ENCODE measurements at places on chromosomes 6 and 20. TPM values are rescaled to one million over a fixed set of nuclear protein-coding genes. Genes with fewer than 3 reads are reported as not detected.
A peak's percentile ranks its signal among the peaks of the same experiment; 100 is the strongest.

FGD2 gene
- total RNA-seq, result 12.4 TPM

CHMP4B gene
- total RNA-seq, result 16.4 TPM

GRCh38 chr20:46995561-46996142 lies 101.0 kb downstream of the EYA2 start:
- no peaks in the 10 kb centered on the region for H3K36me3 ChIP-seq
- no peak overlapping the region for H3K27ac ChIP-seq
- no peak for DNase-seq
- no peaks in the 10 kb centered on the region for H3K4me1 ChIP-seq
- H3K27me3 ChIP-seq, result no peaks in the 10 kb centered on the region

GPR6 gene
- not detected for total RNA-seq

- H3K4me1 ChIP-seq, result no peaks in the 10 kb centered on the region
- peak; percentile 49 for DNase-seq
- no peaks in the 10 kb centered on the region for H3K27me3 ChIP-seq
- no peak overlapping the region for H3K4me3 ChIP-seq
- H3K27ac ChIP-seq, result no peak overlapping the region
Observed at GRCh38 chr6:143940011-143940597, 68.0 kb downstream of the PLAGL1 start.

- no peak overlapping the region for H3K4me3 ChIP-seq
- H3K4me1 ChIP-seq, result peaks cover 21% of the 10 kb centered on the region
- no peak for DNase-seq
Observed at GRCh38 chr20:20363799-20364592, 3.9 kb upstream of the INSM1 start.

All from liver (tissue), 10 donors.